ENCODE measurements at places on chromosomes 1 and 21.

GRCh38 chr1:3327389-3327702 is 127.1 kb upstream of the ARHGEF16 start:
- no peak for DNase-seq
- H3K36me3 ChIP-seq = no peaks in the 10 kb centered on the region
- peaks cover 18% of the 10 kb centered on the region for H3K27me3 ChIP-seq
- H3K4me3 ChIP-seq = no peak overlapping the region
- no peak overlapping the region for H3K27ac ChIP-seq

DNA sequence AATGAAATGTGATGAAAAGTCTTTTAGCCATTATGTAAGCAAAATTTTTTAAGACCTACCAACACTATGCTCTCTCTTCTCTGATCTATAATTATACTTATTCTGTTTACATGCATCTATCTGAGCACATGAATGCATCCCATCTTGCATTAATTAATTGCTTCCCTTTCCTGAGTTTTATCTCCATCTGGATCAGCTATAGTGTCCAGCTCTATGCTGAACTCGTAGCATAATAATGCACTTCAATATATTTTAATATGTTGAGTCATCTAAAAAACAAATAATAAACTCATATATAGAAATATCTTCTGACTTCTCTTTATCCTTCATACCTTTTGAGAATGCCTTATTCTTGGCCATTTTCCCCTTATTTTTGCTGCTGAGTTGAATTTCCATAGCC is 1097.8 kb downstream of the TTLL7 start:
- no peak overlapping the region for H3K4me3 ChIP-seq
- no peaks in the 10 kb centered on the region for H3K36me3 ChIP-seq

DNA sequence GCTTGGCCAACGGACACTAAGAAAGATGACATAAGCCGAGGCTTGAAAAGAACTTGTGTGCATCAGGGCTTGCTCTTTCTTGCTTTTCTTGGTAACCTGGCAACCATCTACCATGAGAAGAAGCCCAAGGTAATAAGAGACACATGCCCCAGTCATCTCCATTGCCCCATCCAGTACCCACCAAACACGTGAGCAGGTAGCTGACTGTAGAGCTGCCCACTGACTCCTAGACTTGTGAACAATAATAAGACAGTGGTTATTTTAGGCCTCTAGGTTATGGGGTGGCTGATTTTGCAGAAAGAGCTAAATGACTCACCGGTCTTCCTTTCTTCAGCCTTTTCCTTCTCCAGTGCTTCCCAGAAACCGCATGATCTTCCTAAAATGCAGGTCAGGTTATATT is 105.0 kb upstream of the JUN start:
- no peak overlapping the region for H3K4me3 ChIP-seq
- no peaks in the 10 kb centered on the region for H3K36me3 ChIP-seq
- H3K4me1 ChIP-seq = peaks cover 29% of the 10 kb centered on the region
- no peak for DNase-seq
- no peak overlapping the region for H3K27ac ChIP-seq

GRCh38 chr1:116290085-116290705 is 82.8 kb upstream of the ATP1A1 start:
- H3K4me3 ChIP-seq = no peak overlapping the region
- no peaks in the 10 kb centered on the region for H3K36me3 ChIP-seq
- peaks cover 28% of the 10 kb centered on the region for H3K4me1 ChIP-seq
- peak overlapping the region; percentile 66 for H3K27ac ChIP-seq
- no peaks in the 10 kb centered on the region for H3K27me3 ChIP-seq
- no peak for DNase-seq
